ENCODE measurements at places on chromosomes 2 and 18. TPM values are rescaled to one million over a fixed set of nuclear protein-coding genes. Genes with fewer than 3 reads are reported as not detected.

The LOXL3 gene
- 0.23 TPM for total RNA-seq

The RGPD3 gene
- 0.10 TPM for total RNA-seq

The UGT1A7 gene
- total RNA-seq = 3.5 TPM

The GAL3ST2 gene
- 0.36 TPM for total RNA-seq

The TCF23 gene
- not detected for total RNA-seq

The STPG4 gene
- 0.10 TPM for total RNA-seq

The ANKRD62 gene
- total RNA-seq = not detected

The SLC9A4 gene
- not detected for total RNA-seq

The TUBB8B gene
- total RNA-seq = not detected

The COBLL1 gene
- 4.0 TPM for total RNA-seq

The ACTG2 gene
- 0.17 TPM for total RNA-seq

The ATP6V1C2 gene
- 0.06 TPM for total RNA-seq

The COX7A2L gene
- 157 TPM for total RNA-seq

The SP5 gene
- total RNA-seq = not detected

The PLGLB1 gene
- 1.5 TPM for total RNA-seq

The LYG2 gene
- 0.17 TPM for total RNA-seq

The CPS1 gene
- 6.2 TPM for total RNA-seq

The EIF5B gene
- 81.6 TPM for total RNA-seq

The ZAP70 gene
- not detected for total RNA-seq

The WNT10A gene
- not detected for total RNA-seq

The SGO2 gene
- 13.4 TPM for total RNA-seq

The ADD2 gene
- total RNA-seq = 21.1 TPM
